ENCODE measurements at places on chromosomes 16 and 17.
A peak's percentile ranks its signal among the peaks of the same experiment; 100 is the strongest.

- DNase-seq, result no peak
These were observed 85.8 kb downstream of the GNAO1 start for GRCh38 chr16:56277075-56277474.

GRCh38 chr17:784143-784542 lies 2.0 kb downstream of the MRM3 start:
- DNase-seq, result no peak

DNA sequence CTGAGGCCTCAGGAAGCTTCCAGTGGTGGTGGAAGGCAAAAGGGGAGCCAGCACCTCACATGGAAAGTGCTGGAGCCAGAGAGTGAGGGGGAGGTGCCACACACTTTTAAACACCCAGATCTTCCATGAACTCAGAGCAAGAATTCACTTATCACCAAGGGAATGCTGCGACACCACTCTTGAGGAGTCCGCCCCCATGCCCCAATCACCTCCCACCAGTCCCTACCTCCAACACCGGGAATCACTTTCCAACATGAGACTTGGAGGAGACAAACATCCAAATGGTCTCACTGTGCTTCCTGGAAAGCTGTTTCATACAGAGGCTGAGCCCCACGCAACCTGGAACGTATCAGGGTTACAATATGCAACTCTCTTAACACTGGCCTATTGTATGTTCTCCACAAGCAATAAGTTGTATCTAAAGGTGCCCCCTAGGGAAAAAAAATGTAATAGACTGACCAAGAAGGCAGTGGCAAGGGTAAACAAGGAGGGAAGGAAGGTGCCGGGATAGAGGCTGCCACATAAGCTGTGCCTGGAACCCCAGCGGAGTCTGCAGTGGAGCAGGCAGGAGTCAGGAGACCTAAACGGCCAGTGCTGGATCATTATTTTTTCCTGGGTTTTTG lies 106.7 kb upstream of the FOXF1 start:
- no peak for DNase-seq

- no peak for DNase-seq
These were observed 70.2 kb downstream of the PARN start for GRCh38 chr16:14559809-14560241.

GRCh38 chr17:16329519-16330271 lies 23.6 kb downstream of the CENPV start:
- DNase-seq, result no peak

DNA sequence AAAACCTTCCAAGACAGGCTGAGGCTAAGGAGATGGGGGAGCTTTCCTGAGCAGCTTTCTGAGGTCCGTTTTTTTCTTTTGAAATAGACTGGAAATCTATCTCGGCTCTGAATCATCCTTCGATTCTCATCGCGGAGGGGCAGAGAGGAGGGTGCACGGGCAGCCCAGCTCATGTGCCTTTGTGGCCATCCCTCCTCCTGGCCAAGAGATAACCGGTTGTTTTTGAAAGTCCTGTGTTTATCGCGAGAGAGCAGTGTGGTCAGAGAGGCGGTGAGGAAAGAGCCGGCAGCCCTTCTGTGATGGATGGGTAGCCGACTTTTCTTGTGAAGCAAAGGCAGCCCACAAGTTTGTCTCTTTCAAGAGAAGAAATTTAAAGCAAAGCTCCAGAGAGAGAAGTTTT lies 191.6 kb downstream of the CCDC182 start:
- DNase-seq, result no peak

DNA sequence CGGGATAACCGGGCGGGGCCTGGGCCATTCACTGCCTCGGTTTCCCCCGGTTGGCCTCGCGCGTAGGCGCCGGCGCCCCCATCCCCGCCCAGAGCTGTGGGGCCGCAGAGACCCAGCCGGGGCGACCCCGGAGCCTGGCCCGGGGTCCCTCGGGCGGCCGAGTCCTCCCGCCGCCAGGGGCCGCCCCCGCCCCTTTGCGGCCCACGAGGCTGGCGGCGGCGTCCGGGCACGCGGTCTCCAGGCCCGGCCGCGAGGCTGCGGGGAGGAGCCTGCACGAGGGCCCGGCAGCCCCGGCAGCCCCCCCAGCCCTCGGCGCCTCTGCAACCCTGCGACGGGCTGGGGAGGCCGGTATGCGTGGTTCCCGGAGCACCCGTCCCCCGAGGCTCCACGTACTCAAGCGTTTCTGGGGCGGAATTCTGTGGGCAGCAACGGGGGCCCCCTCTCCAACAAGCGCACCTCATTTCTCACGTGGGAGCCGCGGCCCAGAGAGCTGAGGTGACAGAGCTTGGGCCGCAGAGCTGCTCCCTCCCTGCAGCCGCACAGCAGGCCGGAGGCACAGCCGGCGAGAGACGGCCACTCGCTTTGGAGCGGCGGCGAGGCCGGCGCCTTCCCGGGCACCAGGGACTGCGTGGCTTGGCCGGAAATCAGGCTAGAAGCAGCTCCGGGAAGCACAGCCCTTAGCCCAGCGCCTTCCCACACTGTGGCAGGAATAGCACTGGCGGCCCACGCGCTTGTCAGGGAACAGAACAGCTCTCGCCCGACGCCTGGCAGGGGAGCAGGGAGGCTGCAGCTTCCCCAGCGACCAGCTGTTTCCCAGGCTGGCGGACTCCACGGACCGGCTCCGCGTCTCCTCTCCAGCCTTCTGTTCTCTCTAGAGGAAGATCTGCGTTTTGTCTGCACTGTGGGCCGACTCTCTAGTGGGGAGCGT lies 867 bp upstream of the LIMD2 start:
- peak; percentile 5 for DNase-seq

DNA sequence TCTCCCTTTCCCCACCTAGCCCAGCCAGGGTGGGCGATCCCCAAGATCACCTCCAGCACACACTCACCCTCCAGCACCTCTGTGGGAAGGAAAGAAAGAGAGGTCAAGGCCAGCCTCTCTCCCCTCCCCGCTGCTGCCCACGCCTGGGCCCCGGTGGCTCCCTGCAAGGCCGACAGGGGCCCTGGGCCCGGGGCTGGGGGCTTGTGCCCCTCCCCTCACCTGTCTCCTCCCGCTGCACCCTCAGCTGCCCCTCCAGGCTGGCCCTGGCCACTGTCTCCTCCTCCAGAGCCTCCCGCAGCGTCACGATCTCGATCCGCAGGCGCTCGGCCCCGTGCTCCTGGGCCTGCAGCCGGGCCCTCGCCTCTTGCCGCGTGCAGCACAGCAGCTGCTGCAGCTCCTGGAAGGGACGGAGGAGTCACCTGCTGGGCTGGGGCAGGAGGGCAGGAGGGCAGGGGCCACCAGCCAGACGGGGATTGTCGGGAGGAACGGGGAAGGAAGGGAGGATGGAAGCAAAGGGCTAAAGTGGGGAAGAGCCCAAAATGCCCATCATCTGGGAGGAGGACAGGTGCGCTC lies 19.2 kb downstream of the RABEP2 start:
- DNase-seq, result no peak

DNA sequence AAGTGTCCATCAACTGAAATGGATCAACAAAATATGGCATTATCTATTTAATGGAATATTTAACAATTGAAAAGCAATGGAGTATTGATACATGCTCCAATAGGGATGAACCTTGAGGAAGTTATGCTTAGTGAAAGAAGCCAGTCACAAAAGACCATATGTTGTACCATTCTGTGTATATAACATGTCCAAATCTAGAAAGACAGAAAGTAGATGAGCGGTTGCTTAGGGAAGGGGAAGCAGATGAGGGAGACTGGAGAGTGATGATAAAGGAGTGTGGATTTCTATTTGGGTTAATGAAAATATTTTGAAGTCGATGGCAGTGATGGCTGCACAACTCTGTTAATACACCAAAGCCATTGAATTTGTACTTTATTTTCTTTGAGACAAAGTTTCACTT lies 8.5 kb upstream of the ERN1 start:
- DNase-seq, result no peak

DNA sequence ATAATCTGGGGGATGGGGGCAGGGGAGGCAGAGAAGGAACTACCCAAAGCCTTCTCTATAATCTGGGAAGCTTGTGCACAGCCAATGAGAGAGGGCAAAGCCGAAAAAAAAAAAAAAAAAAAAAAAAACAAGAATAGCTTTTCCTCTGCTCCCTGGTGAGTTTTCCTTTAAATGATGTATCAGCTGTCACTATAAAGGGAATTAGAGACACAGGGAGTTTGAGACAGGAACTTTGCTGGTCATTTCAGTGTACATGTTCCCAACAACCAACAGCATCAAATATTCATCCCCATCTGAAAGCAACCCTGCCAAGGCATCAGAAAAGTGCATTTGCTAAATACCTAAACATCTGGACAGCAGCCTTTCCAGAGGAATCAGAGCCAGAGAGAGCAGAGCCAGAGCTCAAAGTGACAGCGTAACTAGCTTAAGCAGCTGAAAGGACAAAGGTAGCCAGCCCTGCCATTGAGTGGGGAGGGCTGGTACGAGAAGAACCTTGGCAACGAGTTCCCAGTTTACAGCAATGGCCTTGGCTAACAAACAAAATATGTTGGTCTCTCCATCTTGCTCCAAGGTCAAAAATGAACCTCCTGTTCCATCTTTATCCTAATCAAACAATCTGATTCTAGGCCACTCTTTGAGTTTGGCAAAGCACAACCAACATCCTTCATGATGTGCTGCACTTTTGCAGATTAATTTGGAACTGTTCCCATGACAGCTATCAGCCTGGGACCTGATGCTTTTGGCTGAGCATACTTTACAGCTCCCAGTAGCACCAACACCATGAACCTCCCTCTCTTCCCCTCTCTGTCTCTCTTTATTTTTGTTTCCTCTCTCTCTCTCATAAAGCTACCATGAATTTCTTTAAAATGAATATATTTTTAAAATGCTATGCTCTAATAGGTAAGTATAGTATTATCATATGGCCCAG lies 143.7 kb upstream of the GNAO1 start:
- peak; percentile 54 for DNase-seq

- no peak for DNase-seq
These were observed 2.1 kb upstream of the GSDMB start for GRCh38 chr17:39920218-39921210.
